Mesenteric fat pad (tissue), 1 donor: ENCODE measurements at places on chromosomes 2 and 18.
A peak's percentile ranks its signal among the peaks of the same experiment; 100 is the strongest.

DNA sequence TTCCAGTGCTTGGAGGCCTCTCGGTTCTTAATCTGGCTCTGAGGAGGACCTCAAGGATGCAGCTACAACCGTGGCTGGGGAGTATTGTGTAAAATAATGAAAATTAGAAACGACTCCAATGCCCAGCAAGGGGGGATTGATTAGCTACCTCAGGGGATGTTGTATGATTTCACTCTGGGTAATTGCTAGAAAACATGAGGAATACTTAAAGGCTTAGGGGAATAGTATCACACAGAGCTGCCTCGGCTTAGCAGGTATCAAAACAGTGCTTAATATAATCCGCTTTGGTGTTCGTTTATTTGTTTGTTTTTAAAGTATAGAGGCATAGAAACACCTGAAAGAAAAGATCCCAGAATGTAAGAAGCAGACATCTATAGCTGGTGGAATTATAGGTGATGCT is 102.5 kb downstream of the INHBB start:
- no peak for DNase-seq

DNA sequence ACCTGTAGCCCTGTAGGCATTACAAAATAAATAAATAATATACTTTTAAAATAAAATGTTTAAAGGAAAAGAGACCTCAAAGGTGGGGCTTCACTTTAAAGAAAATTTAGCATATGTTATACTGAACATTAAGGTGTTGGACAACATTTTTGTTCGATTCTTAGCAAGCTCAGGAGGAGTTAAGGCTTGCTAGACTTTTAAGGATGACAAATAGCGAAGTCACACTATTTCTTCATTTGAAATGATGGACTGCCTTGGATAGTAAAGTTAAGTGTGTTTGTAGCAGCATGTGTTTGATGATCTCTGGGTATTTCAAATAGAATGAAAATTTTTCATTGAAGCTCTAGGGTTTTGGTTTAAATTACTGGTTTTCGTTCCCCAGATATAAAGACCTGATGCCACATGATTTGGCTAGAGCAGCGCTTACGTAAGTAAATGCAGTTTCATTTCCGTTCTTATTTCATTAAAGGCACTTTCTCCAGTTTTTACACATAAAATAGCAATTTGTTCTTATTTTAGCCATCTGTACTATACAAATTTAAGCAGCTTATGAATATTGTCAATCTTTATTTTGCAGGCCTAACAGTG is 24.9 kb downstream of the HADHB start:
- no peak for DNase-seq

GRCh38 chr2:30768708-30769480 is 38.4 kb downstream of the CAPN13 start:
- peak; percentile 41 for DNase-seq

DNA sequence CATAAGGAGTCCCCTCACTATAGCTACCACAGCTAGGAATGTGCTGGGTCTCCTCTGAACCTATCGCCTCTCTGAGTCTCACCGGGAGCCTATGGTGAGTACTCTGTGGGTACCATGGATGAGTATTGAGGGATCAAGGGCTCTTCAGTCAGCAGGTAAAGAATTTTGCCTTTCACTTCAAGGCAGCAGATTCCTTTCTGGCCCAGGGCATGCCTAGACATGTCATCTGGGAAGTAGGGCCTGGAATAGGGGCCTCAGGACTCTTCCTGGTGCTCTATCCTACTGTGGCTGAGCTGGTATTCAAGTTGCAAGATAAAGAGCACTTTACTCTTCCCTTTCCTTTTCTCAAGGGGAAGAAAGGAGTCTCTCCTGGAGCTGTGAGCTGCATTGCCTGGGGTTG is 85.6 kb upstream of the LHCGR start:
- DNase-seq = no peak

DNA sequence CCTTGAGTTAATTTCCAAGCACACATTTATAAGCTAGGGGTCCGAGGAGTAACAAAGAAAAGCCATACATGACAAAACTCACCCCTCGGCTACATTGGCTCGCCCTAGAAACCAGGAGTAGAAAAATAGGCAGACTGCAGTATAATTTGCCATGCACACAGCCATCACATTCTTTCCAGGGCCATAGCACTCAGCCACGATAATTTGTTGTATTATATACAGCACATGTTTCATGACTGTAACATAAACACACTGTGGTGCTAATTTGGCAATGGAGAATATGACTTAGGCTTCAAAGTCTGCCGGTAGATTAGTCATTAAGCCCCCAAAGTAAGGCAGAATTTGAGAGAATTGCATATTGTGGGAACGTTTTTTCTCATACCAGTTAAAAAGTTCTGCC is 254.9 kb downstream of the ZNF521 start:
- no peak for DNase-seq

DNA sequence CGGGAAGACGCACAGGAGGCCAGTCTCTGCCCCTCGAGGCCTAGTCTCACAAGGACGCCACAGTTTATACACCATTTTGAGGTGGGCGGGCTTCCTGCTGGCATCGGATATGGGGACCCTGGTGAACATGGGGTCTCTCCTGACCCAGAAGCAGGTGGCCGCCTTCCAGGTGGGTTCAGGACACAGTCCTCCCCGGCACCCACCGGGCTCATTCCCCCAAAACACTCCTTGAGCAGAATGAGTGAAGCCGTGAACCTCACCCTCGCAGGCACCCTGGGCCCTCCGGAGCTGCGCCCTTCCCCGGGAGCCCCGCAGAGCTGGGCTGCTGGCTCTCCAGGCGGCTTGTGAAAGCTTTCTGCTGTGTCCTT is 6.5 kb downstream of the NFATC1 start:
- DNase-seq = no peak

DNA sequence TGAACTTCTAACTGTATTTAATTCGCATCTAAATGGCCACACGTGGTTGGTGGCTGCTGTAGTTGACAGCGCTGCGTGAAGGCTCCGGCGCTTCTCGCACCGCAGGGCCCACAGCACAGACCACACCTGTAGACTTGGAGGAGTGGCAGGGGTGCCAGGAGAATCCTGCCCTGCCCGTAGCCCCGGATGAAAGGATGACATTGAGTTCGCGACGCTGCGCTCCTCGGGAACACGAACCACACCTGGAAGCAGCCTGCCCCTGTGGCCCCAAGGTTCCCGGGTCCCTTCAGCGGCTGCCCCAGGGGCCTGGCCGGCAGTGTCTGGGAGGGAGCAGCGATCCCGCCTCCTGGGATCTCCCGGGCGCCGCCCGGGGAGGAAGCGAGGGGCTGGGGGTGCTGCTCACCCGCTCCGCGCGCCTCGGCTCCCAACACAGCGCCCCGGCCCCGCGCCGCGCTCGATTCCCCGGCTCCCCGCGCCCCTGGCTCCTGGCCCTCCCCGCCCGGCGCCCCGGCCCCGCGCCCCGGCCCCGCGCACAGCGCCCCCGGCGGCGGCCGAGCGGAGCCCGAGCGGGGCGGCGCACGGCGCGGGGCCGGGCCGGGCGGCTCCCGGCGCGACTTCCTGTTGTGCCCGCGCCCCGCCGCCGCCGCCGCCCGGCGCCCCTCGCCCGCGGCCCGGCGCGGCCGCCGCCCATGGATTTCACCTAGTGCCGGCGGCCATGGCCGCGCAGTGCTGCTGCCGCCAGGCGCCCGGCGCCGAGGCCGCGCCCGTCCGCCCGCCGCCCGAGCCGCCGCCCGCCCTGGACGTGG is at the start of gene RNPEPL1:
TSS of gene RNPEPL1 (plus strand) at position 613 of the 806 bp plus-strand sequence. CDS start at position 716, 103 bp downstream.
- DNase-seq = peak; percentile 90

DNA sequence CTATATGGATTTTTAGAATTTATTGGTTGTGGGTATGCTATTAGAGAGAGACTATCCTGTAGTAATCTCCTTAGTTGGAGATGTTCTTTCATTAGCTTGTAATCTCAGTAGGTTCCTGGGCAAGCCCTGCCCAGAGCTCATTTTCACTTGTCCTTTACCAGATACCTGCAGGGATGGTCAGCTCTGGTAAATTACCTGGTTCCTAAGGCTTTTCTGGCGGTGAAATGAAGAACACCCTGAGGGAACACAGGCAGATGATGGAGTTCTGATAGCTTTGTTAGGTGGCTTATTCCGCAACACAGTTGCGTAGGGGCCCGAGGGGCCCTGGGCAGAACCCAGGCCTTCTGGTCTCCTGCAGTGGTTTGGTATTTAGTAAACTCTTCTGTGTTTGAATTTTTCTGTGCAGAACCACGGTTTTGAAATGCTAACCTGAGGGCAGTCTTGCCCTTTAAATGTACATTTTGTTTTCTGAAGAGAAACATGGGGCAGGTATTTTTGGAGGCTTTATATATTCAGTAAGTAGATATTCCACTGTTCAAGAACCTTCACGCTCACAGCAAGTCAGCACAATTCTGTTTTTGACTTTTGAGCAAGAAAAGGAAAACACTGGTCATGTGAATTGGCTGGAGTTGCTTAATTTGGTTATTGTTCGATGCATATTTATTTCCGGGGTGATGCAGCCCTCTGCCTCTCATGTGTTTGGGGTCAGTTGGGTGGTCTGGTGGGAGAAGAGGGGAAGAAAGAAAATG is 22.4 kb downstream of the ZNF532 start:
- no peak for DNase-seq

DNA sequence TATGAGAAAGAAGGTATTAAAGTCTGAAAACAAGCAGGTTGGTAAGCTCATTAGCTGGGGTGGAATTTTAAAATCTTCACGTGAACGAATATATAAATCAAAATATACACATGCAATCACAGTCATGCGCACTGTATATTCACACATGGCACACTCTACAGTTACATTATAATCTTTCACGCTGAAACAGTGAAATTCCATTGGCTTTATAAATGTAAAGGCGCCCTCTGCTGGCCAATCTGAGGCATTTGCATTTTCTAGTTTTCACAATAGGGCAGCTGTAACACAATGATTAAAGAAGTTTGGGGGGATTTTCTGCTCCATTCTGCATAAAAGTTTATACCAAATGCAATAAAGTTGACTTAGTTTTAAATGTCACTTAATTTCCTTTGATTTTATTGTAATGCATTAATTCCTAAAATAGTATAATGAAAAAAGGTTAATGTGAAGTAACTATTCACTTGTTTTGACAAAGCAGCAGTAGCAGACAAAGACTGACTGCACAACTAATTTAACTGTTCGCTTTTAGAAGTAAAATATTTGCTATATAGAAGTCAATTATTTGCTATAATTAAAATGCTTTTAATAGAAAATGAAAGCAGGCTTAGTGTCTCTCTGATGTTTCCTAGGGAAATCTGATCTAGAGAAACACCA is 17.2 kb downstream of the IFIH1 start:
- no peak for DNase-seq
